ENCODE measurements at places on chromosomes 16 and 17. TPM values are rescaled to one million over a fixed set of nuclear protein-coding genes. Genes with fewer than 3 reads are reported as not detected.

Gene NPIPB6
- 0.49 TPM for total RNA-seq

Gene TBC1D26
- not detected for total RNA-seq

Gene NPW
- total RNA-seq = 4.0 TPM

Gene C16orf74
- 62.1 TPM for total RNA-seq

Gene ABCA10
- total RNA-seq = 0.42 TPM

Gene CCL8
- total RNA-seq = not detected

Gene CACNA1G
- 0.05 TPM for total RNA-seq

Gene P2RX1
- not detected for total RNA-seq

Gene SLC43A2
- total RNA-seq = 20.9 TPM

Gene TBC1D3G
- not detected for total RNA-seq

Gene CD300H
- total RNA-seq = 0.46 TPM

Gene PABPN1L
- not detected for total RNA-seq

Gene KRTAP1-1
- not detected for total RNA-seq
